Fibroblast of the aortic adventitia (primary cell): ENCODE measurements at places on chromosomes 16 and 17. TPM values are rescaled to one million over a fixed set of nuclear protein-coding genes. Genes with fewer than 3 reads are reported as not detected.

The WDR45B gene
- 32.0 and 47.0 TPM in 2 replicates for total RNA-seq

The AIPL1 gene
- total RNA-seq: 0.09 TPM in 1 of 2 replicates, not detected in the other

The UNC13D gene
- 0.54 and 2.3 TPM in 2 replicates for total RNA-seq

GRCh38 chr16:55116165-55116920 lies 185.7 kb downstream of the IRX5 start:
- peak; percentile 8 for DNase-seq

DNA sequence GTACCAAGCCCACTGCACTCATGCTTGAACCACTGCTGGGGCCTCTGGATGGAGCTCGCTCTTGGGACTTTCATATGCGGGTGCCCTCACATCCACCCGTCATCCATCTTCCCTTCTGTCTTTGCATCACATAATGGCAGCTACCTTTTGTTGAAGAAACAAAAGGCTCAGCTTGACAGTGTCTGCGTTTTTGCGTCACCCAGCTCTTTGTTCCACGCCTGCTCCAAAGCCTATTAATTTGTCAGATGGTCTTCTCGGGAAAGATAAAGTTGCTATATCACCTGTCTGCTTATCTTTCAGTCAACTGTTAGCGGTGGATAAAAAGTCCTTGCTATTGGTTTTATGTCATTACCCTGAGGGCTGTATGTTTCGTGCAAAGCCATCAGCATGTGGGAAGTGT lies 18.1 kb upstream of the BCO1 start:
- no peak for DNase-seq

- peak; percentile 66 for DNase-seq
Measured at GRCh38 chr16:67393111-67393787, at the start of gene TPPP3. TSS of gene TPPP3 (minus strand) at chr16:67393498. CDS start at chr16:67391111, 2,387 bp downstream.

DNA sequence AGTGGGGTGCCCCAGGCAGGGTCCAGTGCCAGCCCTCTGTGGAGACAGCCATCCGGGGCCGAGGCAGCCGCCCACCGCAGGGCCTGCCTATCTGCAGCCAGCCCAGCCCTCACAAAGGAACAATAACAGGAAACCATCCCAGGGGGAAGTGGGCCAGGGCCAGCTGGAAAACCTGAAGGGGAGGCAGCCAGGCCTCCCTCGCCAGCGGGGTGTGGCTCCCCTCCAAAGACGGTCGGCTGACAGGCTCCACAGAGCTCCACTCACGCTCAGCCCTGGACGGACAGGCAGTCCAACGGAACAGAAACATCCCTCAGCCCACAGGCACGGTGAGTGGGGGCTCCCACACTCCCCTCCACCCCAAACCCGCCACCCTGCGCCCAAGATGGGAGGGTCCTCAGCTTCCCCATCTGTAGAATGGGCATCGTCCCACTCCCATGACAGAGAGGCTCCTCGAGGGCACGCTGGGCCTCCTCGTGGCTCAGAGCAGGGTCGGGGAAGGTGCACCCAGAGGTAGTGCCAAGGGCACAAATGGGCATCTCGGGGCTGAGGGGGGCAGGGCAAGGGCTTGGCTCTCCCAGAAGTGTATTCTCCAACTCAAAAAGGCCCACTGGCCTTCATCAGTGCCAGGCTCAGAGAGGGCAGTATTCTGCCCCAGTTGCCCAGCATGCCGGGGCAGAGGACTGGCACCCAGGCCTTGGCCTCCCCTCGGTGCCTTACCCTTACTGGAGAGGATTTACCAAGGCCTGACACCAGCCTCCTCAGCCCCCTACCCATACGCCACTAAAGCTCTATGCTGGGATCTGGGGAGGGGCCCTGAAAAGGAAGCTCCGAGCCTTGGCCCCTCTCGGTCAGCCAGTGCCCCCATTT lies at the start of gene CDH5:
TSS of gene CDH5 (plus strand) at position 259 of the 867 bp plus-strand sequence. CDS start 12,647 bp downstream, outside the sequence.
- DNase-seq: peak; percentile 91

DNA sequence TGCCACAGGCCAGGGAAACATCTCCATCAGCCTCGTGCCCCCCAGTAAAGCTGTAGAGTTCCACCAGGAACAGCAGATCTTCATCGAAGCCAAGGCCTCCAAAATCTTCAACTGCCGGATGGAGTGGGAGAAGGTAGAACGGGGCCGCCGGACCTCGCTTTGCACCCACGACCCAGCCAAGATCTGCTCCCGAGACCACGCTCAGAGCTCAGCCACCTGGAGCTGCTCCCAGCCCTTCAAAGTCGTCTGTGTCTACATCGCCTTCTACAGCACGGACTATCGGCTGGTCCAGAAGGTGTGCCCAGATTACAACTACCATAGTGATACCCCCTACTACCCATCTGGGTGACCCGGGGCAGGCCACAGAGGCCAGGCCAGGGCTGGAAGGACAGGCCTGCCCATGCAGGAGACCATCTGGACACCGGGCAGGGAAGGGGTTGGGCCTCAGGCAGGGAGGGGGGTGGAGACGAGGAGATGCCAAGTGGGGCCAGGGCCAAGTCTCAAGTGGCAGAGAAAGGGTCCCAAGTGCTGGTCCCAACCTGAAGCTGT lies 3.4 kb downstream of the NXPH3 start:
- no peak for DNase-seq
